ENCODE measurements at places on chromosomes 5 and 9.

GRCh38 chr5:80284720-80285119, 28.9 kb upstream of the SERINC5 start:
- no peak for DNase-seq

DNA sequence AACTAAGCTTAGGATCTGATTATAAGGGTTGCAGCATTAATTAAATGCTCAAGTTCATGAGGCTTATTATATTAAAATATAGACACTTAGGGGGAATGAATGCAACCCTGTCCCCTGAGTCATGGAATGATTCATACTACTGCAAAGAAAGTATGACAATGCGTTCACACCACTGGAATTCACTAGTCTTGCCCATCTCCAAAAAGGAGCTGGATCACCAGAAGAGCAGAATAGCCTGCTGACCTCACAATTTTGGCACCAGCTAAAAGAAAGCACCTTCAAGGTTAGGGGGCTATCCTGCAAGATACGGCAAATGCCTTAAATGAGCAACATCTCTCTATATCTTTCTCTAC, 32.0 kb upstream of the TMED7 start:
- no peak for DNase-seq

DNA sequence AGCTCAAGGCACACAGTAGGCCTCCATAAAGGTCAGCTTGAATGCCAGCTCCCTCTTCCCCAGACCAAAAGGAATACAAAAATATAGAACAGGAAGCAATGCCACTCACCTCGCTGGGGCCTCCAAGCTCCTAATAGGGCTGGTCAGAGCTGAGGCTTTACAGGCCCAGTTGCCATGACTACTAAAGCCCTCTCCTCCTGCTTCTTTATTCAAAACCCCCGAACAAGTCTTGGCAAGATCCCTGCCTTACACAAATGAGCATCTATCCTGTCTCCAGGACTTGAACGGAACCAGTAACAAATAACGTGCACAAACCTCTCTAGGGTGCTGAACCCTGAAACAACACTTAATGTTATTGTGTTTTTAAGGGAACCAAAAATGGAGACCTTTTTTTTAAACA, 136.3 kb downstream of the SIL1 start:
- DNase-seq = no peak

DNA sequence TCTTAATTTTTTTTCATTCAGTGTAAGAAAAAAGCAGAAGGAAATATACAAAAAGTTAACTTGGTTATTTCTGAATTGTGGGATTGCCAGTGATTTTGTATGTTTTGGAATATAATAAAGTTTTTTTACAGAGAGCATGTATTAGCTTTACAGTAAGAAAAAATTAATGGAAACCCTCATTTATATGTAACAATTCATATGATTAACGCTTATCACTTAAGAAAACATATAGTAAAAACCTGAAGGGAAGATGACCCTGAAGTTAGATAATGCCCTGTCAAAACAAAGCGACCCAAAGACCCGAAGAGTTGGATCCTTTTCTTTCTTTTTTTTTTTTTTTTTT, 52.4 kb downstream of the EHMT1 start:
- DNase-seq = no peak

DNA sequence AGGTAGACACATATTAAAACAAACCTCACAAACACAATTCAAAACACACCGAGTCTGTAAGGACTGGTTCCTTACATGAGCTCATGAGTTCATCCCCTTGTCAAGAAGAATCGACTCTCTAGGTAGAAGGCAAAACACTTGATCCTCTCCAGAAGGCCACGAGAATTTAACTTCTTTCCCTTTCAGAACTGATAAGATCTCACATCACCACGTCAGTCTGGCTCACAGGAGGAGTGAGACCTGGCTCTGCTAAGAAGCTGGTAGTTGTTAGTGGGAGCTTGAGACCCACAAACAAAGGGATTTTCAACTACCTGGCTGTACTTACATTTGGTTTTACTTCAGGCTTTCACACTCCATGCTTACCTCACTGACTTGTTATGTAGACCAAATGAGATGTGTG, 459.2 kb downstream of the ARHGEF28 start:
- no peak for DNase-seq

GRCh38 chr5:177276886-177277285, 26.6 kb downstream of the RAB24 start:
- DNase-seq = no peak

DNA sequence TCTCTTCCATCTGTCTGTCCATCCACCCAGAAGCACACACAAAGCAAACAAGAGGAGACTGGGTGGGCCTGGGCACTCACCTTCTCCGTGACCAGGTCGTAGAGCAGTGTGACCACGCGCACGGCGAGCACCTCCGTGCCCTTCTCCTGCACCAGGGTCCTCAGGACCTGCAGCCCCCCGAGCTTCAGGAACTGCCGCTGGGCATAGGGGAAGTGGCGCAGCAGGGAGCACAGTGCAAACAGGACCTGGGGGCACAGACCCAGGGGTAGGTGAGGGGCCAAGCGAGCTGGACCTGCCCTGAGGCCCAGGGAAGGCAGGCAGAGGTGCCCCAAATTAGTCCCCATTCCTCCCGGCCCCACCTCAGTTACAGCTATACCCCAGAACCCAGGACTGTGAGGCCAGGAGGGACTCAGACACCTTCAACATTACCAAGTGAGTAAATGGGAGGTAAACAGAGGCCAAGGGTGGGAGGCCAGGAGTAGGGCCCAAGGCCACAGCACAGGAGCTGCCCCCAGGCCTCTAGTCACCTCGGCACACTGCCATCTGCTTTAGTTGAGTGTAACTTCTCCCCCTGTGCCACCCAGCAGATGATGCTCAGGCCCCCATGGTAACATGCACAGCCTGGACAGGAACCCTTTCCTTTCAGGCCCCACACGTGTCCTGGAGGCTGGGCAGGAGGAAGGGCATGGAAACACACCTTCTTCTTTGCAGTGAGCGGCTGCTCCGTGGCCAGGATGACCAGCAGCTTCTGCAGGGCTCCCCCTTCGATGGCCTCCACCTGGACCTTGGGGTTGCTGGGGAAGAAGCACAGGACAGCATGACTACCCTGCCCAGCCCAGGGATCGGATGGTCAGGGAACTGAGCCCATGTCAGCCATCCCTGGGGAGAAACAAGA, 76.2 kb upstream of the LRRTM2 start:
- no peak for DNase-seq

GRCh38 chr5:54563083-54563761, 45.7 kb downstream of the SNX18 start:
- no peak for DNase-seq

GRCh38 chr9:74770508-74771261, 117.0 kb downstream of the TRPM6 start:
- DNase-seq = peak; percentile 1
